Spinal cord (tissue), 10 donors: ENCODE measurements at places on chromosomes 6 and 20. TPM values are rescaled to one million over a fixed set of nuclear protein-coding genes. Genes with fewer than 3 reads are reported as not detected.

The PRSS35 gene
- total RNA-seq, result 79.0 TPM

- no peak for DNase-seq
These were observed 99.9 kb downstream of the ALDH8A1 start for GRCh38 chr6:134849920-134850447.

The VNN1 gene
- total RNA-seq, result 0.50 TPM

DNA sequence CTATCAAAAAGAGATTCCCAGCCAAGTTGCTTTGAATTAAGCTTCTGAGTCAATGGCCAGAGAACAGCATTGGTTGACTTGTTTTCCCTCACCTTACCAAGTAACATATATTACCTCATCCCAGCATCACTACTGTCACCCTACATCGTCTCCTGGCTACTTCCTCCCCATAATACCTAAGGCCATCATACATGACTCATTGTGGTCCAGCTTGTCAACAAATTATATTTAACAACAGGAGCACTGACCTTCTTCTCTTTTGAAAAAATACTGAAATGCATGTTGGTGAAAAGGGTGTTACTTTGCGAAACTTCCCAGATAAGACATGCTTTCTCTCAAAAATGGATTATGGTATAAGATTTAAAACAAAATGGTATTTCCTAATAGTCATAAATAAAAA, 106.9 kb downstream of the TBX18 start:
- DNase-seq, result no peak

DNA sequence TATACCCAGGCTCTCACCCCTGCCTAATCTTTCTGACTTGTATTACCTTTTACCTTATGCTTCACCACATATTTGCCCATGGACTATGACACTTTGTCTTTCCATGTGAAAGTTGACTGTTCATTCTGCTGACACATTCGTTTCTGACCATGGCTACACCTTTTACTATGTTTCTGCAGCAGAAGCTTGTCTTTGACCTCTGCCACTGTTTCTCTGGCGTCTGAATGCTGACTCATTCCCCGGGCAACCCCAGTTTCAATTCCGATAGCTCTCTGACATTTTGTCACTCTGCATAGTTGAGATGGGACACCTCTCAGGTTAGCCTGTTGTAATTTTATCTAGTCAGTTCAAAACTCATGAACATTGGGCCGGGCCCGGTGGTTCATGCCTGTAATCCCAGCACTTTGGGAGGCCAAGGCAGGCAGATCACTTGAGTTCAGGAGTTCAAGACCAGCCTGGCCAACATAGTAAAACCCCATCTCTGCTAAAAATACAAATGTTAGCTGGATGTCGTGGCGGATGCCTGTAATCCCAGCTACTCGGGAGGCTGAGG, 50.7 kb downstream of the SLC26A8 start:
- no peak for DNase-seq

- DNase-seq, result no peak
These were observed 4.5 kb downstream of the CPNE5 start for GRCh38 chr6:36834576-36835341.

DNA sequence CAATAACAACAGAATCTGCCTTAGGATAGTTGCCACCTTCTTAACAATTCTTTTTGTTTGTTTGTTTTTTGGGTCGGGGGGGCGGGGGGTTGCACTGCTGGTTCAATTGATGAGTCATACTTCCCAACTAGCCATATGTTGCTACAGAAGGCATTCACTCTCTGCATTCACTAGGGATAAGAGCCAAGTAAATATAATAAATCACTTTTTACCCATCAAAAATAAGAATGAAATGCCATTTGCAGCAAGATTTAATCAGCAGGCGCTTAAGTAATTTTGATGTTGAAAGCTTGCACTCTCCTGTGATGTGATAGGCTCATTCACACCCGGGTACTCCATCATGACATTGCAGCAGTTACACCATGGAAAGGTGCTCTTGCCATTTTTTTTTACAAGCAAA, 209.8 kb downstream of the HIVEP2 start:
- DNase-seq, result no peak

- no peak for DNase-seq
These were observed 86.6 kb upstream of the PAX1 start for GRCh38 chr20:21618759-21619416.

The PMEPA1 gene
- total RNA-seq, result 15.8 TPM

The SIRPB2 gene
- total RNA-seq, result 2.6 TPM

DNA sequence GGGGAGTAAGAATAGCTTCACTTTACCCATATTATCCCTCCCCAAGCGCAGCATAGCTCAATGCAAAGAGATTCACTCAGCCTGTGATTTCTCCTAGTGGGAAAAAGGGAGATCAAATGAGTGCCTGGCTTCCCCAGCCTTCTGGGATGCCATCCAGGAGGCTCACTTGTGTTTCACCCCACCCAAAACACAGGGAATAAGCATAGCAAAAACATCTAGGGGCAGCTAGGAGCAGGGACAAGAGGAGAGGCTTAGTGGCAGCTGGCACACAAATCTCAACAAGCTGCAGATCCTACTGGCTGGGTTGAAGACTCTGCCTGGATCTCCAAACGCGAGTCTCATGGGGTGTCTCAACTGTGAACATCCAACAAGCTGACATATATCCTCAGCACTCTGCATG, 715.8 kb downstream of the RNF144B start:
- DNase-seq, result no peak

The GSTA2 gene
- not detected for total RNA-seq

- DNase-seq, result no peak
These were observed 192.5 kb downstream of the TTLL2 start for GRCh38 chr6:167517254-167517916.

DNA sequence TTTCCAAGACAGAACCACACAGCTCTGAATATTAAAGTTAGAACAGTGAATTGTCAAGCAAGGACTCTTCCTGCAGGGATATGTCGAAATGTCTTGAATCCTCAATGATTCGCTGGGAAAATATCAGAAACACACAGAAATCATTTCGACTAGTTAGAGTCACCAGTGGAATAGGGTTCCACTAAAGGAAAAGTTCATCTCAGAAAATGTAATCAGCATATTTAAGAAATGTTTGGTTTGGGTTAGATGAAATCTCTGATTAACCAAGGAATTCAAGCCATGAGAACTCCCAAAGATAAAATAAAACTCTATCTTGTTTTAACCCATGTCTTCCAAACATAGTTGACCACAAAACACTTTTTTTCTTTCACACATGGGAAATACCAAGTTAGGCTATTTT, 621.0 kb upstream of the NRSN1 start:
- no peak for DNase-seq

The SSTR4 gene
- total RNA-seq, result 0.89 TPM

The IL17F gene
- not detected for total RNA-seq

GRCh38 chr6:71335544-71335943, 46.9 kb downstream of the OGFRL1 start:
- DNase-seq, result no peak

GRCh38 chr20:58130581-58130980, 97.9 kb downstream of the ANKRD60 start:
- DNase-seq, result no peak

The DOP1A gene
- total RNA-seq, result 56.0 TPM

DNA sequence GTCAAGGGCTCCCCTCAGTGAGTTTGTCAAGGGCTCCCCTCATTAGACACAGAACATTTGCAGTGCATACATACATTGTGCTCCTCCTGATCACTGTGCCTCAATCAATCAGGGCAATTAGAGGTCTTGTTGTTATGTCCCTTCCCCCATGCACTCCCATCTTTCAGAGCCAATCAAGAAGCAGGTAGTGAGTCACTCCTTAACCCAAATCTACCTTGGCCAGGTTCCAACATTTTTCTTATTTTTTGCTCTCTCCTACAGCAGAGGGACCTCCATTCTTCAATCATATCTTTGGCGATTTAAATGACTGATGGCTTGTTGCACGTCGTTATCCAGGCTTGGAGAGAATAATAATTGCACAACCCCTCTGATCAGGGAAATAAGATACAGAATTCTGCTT, 409.9 kb upstream of the SPTLC3 start:
- no peak for DNase-seq

The GUCA1A gene
- total RNA-seq, result 1.9 TPM

- no peak for DNase-seq
These were observed 16.8 kb downstream of the POFUT1 start for GRCh38 chr20:32224463-32224862.

- no peak for DNase-seq
These were observed 329.6 kb upstream of the RSPO3 start for GRCh38 chr6:126788861-126789365.

DNA sequence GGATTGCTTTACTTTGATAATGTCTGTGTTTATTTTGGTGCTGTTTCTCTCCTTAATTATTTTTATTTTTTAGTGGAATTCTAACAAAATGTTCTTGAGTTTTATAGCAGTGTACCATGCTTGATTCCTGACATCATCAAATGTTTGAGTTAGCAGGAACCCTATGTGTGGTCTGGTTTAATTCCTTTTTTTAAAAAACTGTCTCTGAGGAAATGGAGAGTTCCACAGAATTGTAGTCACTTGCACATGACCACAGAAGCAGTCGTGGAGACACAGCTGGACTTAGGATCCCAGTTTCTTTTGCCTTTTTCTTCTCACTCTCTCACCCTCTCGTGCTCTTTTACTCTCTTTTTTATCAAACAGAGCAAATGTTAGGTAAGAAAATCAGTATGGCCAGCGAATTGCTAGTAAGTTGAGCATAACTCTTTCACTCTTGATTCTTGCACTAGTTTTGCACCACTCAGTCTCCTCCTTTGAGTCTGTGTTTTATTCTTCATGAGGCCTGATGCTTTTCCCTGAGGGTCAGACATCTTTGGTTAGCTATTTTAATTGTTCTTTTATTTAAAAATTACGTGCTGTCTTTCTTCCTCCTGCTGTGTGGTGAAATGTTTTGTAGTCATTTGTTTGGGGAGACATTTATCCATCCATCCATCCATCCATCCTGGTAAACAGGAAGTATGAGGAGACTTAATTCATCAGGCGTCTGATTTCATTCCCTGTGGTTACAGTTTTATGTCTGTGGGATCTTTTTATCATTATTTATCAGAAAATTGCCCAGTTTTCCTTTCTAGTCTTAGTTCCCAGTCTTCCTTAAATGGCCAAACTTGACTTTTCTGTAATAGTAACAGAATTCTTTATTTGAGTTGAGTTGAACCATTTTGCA, 83.0 kb downstream of the SCAF8 start:
- DNase-seq, result no peak

DNA sequence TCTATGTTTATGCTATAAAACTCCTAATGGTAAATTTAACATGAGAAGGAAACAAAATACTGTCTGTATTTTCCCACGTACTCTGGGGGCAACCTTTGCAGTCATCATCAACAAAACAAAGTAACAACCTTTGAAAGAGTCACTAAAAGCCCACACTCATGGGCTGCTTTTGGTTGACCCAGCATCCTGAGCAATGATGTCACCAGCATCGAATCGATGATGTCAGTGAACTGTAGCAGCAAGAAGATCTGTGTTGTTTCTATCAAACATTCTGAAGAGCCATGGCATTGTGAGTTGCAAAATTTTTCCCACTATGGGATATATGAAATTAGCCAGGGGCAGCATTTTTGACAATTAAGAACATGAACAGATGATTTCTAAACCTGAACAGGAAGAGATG, 300.1 kb downstream of the HIVEP2 start:
- DNase-seq, result no peak

DNA sequence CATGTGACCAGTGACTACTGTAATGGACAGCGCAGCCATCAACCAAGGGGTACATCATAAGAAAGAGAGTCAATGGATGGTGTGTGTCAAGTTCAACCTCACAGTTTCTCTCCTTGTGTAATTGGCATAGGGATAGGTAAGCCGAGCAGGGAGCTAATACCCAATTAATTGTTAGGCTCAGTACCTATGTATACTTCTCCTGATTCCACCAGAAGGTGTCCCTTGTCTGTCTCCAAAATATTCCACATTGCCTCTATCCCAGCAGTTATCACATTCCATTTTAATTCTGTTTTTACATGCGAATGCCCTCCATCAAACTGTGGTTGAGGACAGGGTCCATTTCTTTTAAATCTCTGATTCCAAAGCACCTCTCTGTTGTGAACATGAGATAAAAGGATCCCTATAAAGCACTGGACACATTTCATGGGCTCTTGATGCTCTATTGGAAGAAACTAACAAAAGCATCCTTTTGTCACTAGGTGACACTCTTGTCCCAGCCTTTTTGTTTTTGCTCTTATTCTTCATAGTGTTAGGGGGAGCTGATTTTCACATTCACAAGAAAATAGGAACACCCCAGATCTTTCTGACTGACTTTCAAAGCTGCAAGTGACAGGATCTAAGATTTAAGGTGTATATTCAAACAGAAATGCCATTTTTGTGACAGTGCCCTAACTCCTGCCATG, 38.9 kb downstream of the FBXO9 start:
- DNase-seq, result peak; percentile 46

The ISM1 gene
- 9.4 TPM for total RNA-seq

- DNase-seq, result no peak
These were observed 21.5 kb downstream of the EPM2A start for GRCh38 chr6:145713773-145714172.

DNA sequence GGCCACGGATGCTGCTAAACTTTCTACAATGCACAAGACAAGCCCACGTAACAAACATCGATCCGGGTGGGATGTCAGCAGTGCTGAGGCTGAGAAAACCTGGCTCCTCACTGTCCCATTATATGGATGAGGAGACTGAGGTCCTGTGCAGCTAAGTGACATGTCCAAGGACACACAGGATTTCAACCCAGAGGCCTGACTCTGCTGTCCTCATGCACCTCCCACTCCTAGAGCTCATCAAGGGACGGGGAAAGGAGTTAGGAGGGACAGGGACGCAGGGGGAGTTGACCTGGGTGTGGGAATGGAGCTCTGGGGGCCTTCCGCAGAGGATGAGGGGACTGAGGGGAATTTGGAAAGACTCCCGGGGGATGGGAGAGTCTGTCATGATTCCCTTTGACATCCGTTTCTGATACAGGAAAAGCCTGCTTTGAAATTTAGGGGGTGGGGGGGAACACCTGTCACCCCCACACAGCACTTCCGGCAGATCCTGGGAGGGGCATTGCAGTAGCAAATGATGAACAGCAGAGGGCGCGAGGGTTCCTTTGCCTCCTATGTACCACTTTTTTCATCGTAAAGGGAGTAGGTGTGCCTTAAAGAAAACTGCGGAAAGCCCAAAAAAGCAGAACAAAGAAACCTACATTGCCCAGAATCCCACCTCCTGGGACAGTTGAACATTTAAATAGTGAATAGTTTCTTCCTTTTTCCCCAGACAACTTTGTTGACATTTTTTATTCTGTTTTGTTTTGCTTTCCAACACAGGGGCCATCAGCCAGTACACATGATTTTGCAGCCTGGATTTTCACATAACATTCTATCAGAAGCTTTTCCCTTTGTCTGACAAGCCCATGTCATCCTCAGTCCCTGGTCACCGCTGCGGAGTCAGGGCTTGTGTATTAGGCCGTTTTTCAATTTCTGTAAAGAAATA, 48.6 kb downstream of the SLC2A10 start:
- peak; percentile 41 for DNase-seq

- no peak for DNase-seq
These were observed 26.6 kb upstream of the SRSF6 start for GRCh38 chr20:43431134-43431519.

DNA sequence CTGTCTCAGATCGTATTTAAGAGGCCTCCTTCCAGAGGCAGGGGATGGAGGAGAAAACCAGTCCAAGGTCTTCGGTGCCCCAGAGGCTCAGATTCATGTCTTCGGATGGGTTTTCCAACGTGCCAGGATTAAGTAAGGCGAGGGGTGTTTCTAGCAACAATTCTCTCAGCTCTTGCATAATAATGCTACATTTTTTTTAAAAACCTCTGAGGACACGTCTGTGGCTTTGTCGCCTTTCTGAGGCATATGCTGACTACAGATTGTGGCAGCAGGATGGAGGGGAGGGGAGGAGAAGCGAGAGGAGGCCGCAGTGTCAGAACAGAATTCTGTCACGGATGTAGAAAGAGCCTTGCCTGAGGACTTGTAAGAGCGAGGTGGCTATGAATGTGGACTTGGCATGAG, 17.7 kb upstream of the CCDC167 start:
- DNase-seq, result no peak

The SMLR1 gene
- total RNA-seq, result not detected

GRCh38 chr6:22300273-22300998, 3.6 kb upstream of the PRL start:
- DNase-seq, result no peak
